CD4-positive, alpha-beta T cell treated with Interferon gamma for 1 hour (primary cell): ENCODE measurements at places on chromosomes 5 and 9.
A peak's percentile ranks its signal among the peaks of the same experiment; 100 is the strongest.

GRCh38 chr9:112104901-112105300 is 70.2 kb downstream of the SUSD1 start:
- DNase-seq: no peak

- no peak for DNase-seq
These were observed 76.9 kb downstream of the CDH6 start for GRCh38 chr5:31270396-31270795.

DNA sequence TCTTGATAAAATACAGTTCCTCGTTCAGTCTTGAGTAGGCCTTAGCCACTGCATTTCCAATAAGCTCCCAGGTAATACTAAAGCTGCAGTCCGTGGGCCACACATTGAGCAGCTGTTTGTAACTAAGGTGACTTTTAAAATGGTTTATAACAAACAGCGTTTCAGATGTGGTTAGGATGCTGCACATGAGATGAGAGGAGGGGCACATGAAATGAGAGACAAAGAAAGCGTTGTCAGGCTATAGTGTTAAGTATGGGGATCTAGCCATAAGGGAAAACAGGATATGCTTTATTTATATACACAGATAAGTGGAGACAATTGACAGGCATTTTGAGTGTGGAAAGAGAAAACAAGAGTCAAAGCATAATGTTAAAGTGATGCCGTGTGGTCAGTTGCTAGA is 89.9 kb downstream of the PAM start:
- DNase-seq: no peak

GRCh38 chr5:136811551-136811950 is 446.2 kb upstream of the TRPC7 start:
- no peak for DNase-seq

- no peak for DNase-seq
These were observed 571.3 kb downstream of the GABRG2 start for GRCh38 chr5:162638849-162639248.

DNA sequence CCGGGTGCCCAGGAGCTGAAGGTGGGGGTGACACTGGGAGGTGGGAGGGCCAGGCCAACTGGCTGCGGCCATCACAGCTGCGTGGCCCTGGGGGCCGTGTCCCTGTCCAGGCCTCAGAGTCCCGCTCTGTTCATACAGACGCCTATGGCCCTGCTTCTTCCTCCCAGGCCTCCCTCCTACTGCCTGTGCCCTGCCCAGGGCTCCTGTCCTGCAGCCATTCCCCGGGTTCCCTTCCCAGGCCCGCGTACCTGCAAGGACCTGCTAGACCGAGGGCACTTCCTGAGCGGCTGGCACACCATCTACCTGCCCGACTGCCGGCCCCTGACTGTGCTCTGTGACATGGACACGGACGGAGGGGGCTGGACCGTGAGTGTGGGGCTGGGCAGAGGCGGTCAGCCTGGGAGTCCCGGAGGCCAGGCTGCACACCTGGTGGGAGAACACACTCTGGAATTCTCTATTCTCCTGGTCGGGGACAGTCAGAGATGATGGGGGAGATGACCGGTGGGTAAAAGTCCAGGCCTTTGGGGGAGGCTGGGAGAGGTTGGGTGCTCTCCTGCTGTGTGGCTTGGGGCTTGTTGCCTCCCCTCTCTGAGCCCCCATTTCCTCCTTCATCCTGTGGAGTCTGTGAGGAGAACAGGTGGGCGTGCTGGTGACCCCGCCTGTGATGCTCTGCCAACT is 4.5 kb downstream of the FCN2 start:
- no peak for DNase-seq

DNA sequence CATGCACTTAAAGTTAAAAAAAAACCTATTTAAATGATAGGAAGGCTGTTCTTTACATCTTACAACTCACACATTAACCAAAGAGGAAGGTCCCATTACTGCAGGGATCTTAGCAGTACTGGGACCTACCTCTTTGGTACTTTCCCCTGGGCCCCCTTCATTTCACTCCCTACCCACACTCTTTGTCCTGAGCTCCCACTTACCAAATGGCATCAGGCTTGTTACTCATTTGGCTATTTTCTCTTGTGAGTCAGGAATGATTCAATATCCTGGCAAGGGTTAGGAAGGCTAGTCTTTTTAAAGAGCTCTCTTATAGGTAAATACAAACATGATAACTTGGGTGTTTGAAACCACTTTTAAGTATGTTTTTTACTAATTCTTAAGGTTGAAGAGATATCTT is 117.4 kb upstream of the ELL2 start:
- no peak for DNase-seq

- no peak for DNase-seq
These were observed 19.3 kb upstream of the RAPGEF1 start for GRCh38 chr9:131759017-131759647.

GRCh38 chr9:98700801-98701200 is 7.9 kb downstream of the GABBR2 start:
- no peak for DNase-seq

DNA sequence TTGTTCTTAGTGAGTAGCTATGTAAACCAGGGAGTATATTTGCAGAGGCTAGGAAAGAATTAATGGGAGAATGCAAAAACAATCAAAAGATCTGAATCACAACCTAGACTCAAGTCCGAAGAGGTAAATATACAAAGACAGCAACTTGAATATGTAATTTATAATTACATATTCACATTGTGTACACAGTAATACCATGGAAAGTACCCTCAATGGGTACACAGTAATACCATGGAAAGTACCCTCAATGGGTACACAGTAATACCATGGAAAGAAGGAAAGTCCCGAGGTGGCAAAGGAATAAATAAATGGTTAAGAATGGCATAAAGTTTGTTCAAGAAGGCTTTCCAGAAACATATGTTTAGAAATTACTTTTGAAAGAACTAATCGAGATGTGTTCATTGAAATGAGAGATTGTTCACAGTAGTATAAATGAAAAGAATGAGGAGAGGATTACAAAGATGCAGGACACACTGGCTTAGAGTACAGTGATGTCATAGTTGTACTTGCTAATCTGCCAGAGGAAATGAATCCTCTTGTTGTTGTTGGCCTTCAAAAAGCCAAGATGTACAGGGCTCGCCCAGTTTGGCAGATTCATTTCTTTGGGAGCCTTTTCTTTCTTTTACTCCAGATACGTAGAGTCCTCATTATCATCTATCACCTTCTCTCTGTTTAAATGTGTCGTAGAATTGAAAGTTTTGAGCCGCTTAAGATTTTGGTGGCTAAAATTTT is 116.0 kb downstream of the UNC13B start:
- no peak for DNase-seq

DNA sequence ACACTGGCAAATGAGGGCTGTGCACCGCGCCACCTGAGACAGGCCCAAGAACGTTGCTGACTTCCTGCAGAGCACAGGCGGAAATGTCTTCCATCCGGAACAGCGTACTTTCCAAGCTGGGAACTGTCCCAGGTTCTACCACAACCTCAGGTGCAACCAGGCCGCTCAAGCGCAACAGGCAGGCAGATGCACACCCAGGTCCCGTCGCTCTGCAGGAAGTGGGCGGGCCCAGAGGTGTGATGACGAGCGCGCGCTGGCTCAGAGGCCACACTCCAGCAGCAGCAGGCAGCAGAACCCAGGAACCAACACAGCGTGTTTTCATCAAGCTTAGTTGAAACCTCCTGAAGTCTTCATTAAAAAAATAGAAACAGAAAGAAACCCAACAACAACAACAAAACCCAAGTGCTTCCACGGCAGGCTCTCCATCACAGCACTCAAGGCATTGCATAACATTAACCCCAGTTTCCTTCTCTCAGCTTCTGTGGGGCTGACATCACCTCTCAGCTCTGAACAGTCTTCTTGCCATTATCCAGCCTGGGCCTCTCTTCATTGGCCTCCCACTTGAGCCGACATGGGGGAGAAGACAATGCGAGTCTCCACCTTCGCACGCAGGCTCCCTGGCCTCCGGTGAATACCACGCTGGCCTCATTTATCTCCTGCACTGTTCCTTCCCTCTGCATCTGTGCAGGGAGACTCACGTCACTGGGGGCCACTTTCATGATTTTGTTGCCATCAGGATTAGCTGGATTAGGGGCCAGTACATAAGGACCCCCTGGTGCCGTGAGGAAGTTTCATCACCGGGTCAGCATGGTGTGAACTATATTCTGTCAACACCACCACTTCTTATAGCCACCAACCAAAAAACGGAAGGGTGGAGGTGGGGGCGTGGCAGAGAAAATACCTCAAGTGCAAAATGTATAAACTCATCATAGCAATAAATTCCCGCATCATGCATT is 22.1 kb downstream of the PTCH1 start:
- peak; percentile 84 for DNase-seq

DNA sequence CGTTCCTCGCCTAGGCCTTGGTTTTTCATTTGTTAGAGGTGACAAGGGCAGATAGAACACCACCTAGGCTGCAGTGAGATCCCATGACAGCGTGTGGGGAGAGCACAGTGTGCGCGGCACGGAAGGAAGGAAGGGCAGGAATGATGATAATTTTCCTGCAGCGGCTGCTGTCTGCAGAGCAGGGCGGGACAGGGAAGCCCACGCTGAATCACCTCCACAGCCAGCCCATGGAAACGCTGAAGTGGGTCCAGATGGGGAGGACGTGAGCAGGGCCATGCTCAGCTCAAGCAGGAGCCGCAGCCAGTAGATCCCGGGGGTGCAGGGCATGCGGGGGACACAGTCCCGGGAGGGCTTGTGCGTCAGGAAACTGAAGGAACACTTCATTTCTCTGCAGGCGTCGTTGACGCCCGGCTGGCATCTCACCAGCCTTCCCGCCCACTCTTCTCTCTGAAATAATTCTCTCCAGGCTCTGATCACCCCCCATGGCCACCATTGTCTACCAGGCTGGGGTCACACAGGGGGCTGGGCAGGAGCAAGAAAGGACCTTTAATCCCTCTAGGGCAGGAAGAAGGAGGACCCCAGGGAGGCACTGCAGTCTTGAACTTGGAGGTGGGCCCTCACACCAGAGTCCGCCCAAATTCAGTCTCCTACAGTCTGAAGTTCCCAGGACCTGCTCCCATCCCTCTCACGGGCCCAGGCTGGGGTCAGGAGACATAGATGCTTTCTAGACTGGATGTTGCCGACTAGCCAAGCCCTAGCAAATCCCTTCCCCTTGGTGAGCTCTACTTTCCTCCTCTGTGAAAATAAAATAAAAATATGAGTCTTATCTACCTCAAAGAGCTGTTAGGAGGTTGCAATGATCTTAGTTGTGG is 20.9 kb upstream of the SYNPO start:
- no peak for DNase-seq

GRCh38 chr9:13278023-13278367 is 1.5 kb downstream of the MPDZ start:
- DNase-seq: no peak
